ENCODE measurements at places on chromosomes 2 and 18.
A peak's percentile ranks its signal among the peaks of the same experiment; 100 is the strongest.

DNA sequence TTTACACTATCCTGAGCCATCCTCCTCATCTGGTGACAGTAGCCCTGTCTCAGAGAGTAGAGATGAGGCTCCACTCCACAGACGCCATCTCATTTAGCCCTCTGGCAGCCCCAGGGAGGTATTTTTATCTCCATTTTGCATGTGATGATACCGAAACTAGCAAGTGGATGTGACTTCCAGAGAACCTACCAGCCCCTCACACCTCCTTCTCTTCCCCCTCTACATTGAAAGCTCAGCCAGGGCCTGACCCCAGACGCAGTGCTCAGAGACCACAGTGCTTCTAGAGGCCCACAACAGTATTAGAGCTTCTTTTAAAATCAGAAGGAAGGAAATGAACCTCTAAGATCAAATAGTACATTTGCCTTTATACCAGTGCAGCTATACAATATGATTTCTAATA, 8.3 kb downstream of the GYPC start:
- no peak for DNase-seq

GRCh38 chr2:216498379-216499352, at the start of gene RPL37A:
Gene RPL37A, plus strand, starts transcription at chr2:216498844. Its CDS starts 31 bp downstream, at chr2:216498875.
- peak; percentile 93 for DNase-seq

- DNase-seq, result no peak
Measured at GRCh38 chr18:75129717-75130477, 79.0 kb downstream of the PTGR3 start.

GRCh38 chr2:157283468-157283867, 26.0 kb downstream of the GALNT5 start:
- DNase-seq, result no peak

DNA sequence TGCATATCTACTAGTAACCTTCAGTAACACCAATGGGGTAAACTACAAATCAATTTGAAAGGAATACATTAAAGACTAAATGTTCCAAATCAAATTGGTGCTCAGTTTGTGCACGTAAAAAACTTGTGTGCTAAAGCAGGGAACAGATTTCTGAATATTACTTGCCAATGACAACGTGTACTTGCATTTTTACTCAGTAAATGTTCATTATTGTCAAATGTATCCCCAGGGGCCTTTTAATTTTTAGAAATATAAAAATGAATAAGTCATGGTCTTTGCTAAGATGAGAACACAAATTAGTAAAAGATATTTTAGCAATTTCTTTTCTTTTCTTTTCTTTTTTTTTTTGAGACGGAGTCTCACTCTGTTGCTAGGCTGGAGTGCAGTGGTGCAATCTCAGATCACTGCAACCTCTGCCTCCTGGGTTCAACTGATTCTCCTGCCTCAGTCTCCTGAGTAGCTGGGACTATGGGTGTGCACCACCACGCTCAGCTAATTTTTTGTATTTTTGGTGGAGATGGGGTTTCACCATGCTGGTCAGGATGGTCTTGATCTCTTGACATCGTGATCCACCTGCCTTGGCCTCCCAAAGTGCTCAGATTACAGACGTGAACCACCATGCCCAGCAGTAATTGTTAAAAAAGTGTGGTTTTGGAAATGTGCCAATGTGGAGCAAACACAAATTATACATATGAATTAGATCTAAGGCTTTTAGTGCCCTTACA, 52.6 kb downstream of the PMAIP1 start:
- no peak for DNase-seq

DNA sequence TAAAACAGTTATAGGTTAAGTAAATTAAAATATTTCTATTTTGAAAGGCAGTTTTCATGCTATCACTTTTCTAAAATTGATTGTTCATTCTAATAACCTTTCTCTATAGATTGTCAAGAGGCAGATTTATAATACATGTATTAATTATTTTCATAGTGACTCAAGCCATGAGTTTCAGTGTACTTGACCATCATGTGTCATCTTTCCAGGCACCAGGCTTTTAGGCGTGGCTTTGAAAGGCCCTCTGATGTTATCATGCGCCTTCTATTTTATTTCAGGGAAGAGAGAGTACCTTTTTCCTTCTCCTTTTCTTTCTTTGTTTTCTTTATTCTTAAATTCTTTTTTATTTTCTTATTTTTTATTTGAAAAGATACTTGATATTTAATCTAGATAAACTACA, 128.3 kb upstream of the ETAA1 start:
- DNase-seq, result no peak

DNA sequence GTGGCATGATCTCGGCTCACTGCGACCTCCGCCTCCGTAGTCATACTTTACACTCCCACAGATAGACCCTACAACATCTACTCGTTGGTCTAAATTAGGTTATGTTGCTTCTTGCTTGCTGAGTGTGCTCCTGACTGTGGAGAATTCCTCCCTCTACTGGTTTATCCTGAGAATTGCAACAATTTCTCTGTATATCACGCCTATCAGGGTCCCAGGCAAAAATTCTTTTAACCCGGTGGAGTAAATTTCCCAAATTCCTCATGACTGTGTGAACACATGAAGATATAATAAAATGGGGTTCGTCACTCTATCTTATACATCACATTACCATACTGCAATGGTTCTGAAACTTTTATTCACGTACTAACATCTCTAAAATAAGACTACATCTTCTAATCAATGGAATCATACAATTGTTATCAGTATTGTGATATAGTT, 156.7 kb downstream of the EVA1A start:
- DNase-seq, result peak; percentile 25

DNA sequence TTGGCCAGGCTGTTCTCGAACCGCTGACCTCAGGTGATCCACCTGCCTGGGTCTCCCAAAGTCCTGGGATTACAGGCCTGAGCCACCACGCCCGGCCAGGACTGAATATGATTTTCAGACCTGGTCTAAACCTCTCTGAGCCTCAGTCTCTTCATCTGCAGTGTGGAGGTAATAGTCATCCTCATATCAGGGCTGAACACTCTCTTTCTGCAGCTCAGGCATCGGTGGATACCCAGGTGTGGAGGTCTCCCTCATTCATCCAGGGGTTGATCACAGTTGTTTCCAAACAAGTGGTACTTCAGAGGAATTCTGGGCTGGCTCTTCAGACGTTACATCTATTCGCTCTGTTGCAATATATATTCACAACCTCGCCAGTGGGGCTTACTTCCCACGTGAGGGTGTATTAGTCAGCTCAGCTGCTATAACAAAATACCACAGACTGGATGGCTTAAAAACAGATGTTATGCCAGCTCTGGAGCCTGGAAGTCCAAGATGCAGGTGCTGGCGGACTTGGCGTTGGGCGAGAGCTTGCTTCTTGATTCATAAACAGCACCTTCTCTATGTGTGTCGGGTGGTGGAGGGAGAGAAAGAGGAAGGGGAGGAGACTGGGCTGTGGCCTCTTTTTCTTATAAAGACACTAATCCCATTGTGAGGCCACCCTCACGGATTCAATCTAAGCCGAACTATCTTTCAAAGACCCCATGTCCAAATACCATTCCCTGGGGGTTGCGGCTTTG, 2.9 kb upstream of the MBP start:
- no peak for DNase-seq

- no peak for DNase-seq
Measured at GRCh38 chr18:48186861-48187260, 222.3 kb downstream of the ZBTB7C start.

DNA sequence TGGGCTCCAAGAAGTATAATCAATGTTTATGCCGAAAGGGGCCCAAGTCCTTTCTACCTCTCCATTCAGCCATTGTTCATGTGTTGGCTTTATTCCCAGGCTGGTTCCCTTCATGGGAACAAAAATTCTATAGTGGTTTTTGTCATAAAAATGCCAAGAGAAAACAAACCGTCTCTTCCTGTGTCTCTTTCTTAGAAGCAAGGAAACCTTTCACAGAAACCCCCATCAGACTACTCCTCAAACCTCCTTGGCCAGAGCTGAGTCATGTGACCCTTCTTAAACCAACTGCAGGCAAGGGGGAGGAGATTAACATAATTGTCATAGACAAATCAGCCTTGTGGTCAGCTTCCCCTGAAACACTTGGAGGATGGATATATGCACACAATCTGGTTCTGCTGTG, 75.1 kb upstream of the TANK start:
- DNase-seq, result no peak

DNA sequence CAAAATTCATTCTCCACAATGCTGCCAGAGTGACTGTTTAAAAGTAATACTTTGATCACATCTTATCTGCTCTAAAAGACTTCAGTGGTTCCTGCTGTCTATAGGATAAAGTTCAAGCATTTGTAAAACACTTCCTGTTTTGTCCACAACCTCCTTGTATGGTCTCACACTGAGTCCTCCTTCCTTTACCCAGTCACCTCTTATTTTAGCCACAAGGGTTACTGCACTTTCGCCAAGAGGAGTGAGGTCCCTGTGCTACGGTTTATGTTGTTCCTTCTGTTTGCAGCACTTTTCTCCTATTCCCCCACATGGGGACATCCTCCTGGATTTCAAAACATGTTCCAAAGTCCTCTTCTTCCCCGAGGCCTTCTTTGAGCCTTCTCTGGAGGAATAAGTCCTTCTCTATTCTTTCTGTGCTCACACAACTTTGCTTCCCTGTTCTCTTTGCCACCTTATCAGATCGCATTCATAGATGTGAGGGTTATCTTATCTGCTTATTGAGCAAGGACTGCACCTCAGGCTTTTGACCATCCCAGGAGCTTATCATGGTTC, 112.2 kb upstream of the NABP1 start:
- no peak for DNase-seq

GRCh38 chr2:11446733-11447248, 19.2 kb downstream of the E2F6 start:
- DNase-seq, result peak; percentile 75

- no peak for DNase-seq
Measured at GRCh38 chr2:74599676-74600075, 45.2 kb downstream of the DOK1 start.

- DNase-seq, result no peak
Measured at GRCh38 chr18:2485983-2486382, 85.3 kb downstream of the METTL4 start.

DNA sequence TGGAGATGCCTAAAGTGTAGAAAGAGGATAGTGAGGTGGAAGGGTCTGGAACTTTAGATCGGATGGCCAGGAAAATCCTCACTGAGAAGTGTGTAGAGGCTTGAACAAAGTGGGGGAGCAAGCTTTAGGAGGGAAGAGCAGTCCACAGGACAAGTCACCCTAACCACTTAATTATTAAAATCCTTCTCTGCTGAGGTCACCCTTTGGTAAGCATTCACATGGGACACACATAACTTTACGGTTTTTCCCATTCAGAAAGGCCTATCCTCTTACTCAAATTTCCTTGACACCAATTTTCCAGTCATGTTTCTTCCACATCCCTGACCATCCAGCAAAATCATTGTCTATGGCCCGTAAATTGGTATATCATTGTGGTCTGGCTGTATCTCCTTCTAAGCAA, 31.0 kb upstream of the ZEB2 start:
- DNase-seq, result no peak

DNA sequence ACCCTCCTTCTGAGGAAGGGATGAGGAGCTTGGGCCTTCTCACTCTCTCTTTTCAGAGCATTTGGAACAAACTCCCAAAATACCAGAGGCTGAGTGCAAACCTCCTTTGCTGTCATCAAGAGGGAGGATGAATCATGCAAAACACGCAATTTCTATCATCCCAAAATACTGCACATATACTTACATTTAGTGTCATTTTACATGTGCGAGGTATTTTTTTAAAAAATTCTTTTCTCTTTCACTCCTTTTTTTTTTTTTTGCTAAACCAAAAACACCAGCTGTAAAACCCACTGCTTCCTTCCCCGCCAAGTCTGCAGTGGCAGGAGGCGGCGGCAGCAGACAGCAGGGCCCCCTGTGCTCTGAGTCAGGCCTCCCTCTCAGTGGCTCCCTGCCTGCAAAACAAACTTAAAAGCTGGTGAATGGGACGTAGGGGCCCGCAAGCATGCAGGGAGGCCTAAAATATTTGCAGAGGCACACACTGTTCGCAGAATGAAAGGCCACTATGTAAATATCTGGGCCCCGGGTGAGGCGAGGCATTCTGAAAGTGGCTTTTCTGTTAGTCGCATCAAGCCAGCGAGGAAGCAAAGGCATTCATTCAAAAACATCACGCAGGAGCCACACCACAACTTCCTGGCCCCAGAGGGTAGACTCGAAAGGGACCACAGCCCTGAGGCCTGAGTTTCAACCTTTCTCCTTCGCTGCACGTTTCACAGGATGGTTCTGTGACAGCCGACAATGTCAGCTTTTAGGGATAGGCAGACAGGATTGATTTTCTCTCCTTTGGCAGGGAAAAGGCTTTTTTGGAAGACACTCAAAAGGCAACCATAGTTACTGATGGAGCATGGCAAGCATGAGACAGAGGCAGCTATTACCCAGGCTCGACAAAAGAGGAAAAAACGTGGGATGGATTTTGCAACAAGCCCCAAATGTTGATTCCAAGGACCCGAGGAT, 73.4 kb downstream of the ACTR2 start:
- no peak for DNase-seq

DNA sequence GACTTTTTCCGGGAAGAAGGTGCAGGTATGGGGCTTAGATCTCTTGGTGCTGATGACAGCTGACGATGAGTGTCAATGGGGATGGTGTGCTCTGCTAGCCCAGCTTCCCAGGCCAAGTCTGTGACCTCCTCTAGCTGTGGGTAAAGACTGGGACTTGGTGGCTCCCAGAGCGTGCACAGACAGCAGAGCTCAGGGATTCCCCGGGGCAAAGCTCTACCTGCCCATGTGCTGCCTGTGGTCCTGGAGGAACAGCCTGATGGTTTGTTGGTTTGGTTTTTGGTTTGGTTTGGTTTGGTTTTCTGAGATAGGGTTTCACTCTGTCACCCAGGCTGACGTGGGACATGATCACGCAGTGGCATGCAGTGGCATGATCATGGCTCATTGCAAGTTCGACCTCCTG, 19.2 kb downstream of the ATP6V1B1 start:
- no peak for DNase-seq

DNA sequence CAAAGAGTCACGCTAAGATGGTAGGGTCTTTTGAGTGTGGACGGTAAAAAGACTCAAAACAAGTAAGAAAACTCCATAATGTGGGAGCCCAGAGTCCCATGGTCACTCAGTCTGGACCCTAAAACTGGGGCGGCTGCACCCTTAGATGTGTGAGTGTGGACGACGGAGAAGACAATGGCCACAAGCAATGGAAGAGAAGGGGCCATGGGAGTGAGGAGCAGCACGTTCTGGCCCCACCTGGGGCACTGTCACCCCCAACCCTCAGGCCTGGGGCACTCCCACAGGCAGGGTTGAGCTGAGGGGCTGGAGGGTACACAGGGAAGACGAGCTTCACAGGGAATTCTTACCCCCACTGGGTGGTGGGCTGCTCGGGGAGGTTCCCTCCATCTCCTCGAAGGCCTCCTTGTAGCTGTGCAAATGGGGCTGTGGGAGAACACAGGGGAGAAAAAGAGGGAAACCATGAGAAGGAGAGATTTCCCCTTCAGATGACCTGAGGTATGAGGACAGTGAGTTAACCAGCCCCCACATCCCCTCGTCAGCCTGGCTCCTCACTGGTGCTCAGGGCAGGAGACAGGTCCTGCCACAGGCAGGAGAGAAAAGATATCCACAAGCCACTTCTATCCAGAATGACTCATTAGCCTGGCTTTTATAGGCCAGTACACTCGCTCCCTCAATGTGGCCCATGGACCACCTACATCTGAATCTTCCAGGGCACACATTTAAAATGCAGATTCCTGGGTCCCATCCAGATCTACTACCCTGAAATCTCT, 167.9 kb downstream of the TNS1 start:
- DNase-seq, result no peak
